ENCODE measurements at places on chromosomes 12 and 14.
A peak's percentile ranks its signal among the peaks of the same experiment; 100 is the strongest.

- no peak for DNase-seq
Measured at GRCh38 chr14:51205486-51205885, 34.6 kb upstream of the TMX1 start.

DNA sequence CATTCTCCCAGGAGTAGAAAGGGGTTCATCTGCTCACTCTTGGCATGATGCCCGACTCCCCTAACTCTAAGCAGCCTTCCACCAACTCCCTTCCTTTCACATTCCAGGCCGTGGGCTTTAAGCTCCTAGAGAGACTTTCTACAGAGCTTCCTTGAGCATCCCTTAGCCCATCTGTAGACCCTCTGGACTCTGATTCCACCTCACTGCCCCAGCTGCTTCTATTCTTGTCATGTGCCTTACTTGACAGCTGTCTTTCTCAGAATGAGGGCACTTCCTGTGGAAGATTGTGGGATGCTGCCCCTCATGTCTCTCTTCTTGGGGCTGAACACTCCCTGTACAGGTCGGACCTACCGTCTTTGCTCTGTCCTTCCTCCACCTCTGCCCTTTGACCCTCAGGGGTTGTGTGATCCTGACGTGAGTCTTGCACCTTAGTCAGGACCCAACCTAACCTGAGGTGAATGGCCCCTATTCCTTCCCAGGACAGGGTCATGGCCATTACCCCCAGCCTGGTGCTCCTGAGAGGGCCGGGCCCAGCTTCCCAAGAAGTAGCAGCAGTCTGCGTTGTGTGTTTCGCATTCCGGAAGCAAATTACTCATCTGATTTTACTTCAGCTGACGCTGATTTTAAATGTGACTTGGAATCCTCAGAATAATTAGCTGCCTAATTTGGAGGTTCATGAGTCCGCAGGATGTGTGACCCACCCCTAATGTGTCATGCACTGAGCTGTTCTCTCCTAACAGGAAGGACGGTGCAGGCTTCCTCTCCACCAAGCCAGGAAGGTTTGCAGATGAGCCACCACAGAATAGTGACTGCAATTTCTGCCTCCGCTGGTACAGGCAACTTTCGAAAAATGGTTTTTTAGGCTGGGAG, 2.7 kb upstream of the GALNT6 start:
- DNase-seq, result peak; percentile 39

DNA sequence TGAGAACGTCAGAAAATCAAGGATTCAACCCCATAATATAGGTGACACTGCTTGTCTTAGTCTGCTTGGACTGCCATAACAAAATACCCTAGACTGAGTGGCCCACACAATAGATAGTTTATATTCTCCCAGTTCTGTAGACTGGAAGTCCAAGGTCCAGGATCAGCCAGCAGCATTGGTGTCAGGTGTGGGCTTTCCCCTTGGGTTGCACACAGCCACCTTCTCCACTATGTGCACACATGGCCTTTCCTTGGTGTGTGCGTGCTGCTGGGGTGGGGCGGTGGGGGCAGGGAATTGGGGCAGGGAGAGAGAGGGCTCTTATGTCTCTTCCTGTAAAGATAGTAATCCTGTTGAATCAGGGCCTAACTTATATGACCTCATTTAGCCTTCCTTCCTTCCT, 106.4 kb downstream of the SLC25A47 start:
- no peak for DNase-seq

DNA sequence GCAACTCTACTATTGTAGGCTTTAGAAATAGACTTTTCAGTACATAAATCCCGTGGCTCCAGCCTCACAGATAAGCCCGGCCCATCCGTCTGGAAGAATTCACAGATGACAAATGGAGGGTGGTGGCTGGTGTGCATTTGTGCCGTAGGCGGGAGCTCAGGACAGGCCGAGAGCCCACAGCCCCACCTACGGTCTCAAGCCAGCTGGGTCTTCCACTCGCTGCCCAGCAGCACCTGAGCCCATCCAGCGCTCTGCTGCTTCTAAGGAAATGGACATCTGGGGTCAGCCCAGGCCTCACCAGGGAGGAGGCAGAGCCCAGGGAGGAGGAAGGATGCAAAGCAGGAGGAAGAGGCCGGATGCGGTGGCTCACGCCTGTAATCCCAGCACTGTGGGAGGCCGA, 72.8 kb downstream of the KIF26A start:
- no peak for DNase-seq

DNA sequence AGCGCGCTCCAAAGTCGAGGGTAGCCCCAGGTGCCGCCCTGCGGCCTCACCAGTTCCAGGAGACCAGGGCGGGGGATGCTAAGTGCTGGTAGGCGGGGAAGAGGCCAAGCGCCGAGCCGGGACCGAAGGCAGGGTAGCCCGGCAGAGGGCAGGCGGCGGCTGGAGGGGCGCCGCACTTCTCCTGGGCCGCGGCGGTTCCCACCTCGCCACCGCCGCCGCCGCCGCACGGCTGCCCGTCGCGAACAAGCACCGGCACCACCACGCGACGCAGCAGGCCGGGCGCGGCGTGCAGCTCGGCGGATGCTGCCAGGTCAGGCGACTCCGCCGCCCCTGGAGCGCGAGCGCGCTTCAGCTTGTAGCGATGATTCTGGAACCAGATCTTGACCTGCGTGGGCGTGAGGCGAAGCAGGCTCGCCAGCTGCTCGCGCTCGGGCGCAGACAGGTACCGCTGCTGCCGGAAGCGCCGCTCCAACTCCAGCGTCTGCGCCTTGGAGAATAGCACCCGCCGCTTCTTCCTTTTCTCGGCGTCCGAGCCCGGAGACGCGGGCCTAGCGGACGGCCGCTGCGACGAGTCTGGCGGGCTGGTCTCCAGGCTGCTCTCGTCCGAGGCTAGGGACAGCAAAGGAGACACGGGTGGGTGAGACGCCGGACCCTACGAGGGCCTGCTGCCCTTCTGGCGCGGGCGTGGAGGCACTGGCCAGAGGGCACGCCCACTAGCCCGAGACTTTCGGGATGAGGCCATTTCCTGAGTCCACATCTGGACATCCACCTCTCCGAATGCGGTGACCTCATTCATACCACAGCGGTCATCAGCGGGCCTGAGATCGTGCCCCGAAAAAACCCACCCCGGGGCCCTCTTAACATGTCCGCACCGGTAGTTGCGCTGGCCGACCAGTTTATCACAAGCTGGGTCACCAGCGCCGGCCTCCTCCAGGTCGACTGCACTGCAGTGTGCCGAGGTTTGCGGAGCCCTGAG, 1.3 kb downstream of the NKX2-8 start:
- DNase-seq, result no peak

GRCh38 chr12:25800101-25800500, 158.4 kb upstream of the RASSF8 start:
- no peak for DNase-seq

GRCh38 chr12:108016022-108016564, 113.0 kb upstream of the WSCD2 start:
- DNase-seq, result no peak

DNA sequence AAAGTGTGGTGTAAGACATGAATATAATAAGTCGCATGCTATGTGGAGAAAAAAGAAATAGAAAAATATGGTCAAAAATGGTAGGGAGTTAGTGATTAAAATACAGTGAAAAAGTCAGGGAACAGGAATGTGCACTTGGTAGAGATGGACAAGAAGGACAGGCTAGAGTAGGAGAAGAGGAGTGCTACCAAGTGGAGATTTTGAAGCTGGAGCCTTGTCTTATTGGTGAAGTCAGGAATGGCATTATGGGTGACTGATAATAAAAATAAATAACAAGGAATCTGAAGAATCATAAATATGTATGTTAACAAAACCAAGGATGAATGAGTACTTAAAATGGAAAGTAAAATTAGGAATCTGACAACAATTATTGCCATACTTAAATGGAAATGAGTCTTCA, 204.8 kb downstream of the PRKD1 start:
- no peak for DNase-seq

DNA sequence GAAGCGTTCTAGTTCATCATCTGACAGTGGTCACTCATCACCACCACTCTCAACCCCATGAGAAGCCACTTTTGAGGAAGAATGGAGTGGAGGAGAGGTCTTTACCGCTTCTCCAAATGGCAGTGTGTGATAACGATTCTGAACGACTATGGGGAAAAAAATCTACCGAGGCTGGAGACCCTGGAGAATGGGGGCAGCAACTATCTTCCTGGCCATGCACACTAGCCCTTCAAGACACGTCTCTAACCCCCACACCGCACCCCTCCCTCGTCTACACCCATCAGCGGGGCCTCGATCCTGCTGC, 365 bp downstream of the ING4 start:
- DNase-seq, result no peak

- no peak for DNase-seq
Measured at GRCh38 chr12:66960704-66961690, 282.1 kb upstream of the GRIP1 start.

- DNase-seq, result no peak
Measured at GRCh38 chr12:7162691-7163114, 26.8 kb upstream of the PEX5 start.

DNA sequence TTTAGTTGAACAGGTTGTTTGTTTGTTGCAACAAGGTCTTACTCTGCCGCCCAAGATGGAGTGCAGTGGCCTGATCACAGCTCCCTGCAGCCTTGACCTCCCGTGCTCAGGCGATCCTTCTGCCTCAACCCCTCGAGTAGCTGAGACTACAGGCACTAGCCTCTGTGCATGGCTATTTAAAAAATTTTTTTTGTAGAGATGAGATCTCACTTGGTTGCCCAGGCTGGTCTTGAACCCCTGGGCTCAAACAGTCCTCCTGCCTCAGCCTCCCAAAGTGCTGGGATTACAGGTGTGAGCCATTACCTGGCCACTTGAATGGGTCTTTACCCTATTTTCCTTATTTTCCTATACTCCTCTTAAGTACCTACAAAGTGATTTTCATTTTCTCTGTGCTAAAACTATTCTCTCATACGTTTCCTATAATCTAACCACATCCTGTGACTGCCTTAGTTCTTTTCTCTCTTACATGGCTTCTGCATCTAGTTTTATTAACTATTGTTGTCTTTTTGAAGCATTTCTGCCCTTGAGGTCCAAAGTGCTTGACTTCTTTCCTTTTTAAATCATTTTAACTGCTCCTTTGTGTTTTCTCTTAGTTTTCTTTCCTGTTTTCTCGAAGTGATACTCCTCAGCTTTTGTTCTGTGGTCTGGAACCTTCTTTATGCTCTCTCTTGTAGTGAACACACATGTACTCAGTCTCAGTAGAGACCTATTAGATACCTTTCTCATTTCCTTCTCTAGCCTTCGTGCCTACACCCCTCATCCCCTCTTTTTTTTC, 14.1 kb downstream of the GPX2 start:
- DNase-seq, result no peak

DNA sequence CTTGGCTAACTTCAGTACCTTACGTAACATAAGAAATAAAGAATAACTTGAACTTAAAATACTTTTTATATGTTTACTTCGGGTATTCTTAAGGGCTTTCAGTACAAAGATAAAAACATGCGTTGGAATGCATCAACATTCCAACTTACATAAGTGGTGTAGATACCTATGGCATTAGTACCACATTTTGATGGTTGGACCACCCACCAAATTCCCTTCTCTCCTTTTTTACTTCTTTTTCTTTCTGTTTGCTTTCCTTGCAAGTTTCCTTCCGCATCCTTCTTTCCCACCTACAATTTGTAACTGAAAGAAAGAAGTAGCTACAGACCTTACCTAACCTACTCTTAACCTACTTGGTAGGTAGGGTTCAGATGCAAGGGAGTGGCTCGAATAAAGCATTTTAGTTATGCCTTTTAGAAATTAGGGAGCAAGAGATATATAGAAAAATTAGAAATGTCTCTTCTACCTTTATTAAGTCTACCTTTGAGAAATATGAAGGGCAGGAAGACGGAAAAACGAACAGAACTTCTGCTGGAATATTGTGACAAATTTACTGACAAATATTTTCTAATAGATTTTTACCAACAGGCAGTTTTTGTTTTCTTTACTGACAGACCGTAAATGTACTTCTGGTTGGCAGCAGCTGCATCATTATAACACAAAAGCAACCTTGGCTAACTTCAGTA, 2.1 kb upstream of the ARHGAP5 start:
- DNase-seq, result no peak

DNA sequence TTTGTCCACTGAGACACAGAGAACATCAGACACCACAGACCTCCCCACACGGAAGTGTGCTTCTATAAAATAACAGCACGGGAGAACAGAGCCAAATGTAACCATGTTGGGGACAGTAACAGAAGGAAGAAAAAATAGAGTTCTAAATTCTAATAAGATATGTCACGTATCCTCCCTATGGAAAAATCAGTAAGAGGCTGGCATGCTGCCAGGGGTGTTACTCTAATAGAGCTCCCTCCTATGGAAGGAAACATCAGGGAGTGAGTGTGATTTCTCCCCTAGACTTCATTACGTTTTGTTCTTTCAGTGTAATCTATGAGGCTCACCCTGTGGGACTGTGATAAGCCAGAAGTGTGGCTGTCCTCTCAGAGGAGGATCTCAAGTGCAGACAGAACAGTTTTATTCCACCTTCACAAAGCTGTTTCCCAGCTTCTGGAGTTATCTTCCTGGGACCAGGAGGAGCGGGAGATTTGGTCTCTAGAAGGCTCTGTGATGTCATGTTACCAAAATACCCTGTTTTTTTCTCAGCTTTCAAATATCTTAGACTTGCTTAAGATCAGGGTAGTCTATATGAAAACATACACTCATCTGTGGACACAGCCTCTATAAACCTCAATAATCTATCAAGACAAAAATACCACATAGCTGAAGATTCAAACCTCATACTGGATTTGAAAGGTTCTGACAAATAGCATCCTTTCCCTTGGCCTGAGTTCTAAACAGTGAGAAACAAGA, 69.3 kb downstream of the ZFC3H1 start:
- no peak for DNase-seq

- no peak for DNase-seq
Measured at GRCh38 chr12:94079566-94080340, 68.6 kb upstream of the PLXNC1 start.

DNA sequence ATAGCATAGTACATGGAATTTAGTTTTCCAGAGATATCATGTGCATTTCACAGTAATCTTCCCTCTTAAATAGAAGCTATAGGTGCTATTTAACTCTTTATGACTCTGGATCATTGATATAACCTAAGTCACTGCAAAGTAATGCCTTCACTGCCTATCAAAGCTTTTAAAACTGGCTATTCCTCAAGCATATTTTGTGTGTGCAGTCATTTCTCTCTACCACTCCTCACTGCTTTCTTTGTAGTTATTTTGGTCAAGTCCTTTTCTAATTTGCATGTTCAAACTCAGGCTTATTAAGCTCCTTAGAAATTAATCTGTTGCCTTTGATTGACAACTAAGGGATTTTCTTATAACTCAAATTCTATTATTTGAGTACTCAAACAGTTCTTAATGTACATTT, 79.4 kb upstream of the PLEKHG7 start:
- no peak for DNase-seq

DNA sequence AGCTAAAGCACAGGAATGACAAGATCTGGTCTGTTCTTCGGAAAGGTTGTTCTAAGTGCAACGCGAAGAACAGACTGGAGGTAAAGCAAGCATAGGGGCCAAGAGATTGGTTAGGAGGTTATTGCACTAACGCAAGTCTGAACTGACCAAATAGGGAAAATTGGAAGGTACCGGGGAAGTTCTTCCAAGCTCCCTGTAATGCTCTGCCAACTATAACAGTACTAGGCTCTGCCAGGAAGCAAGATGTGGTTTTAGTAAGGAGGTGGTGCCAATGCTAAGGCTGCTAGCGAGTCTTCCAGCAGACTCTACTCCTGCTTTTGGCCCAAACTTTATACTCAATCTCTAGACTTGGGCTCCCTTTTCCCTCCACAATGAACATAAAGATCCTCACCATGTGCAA, 138.6 kb downstream of the PAWR start:
- DNase-seq, result no peak

- no peak for DNase-seq
Measured at GRCh38 chr12:1936406-1937320, 18.2 kb upstream of the CACNA2D4 start.

- no peak for DNase-seq
Measured at GRCh38 chr14:24885410-24885913, 164.5 kb downstream of the STXBP6 start.
